ENCODE measurements at places on chromosomes 13 and 19.

DNA sequence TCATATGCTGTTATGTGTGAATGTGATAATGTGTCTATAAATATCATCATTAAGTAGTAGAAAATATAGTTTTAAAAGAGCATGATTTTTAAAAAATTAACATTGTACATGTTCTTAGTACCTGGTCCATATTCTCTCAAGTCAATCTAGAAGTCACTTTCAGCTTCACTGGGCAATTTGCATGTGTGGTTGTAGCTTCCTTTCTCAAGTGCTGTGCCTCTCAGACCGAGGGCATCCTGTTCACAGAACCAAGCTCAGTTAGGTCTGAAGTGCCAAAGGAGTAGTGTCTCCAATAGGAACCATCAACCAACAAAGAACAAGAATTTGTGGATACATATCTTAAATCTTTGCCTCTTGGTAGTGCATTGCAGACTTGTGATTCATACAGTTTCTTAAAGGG lies 541.8 kb upstream of the SLC10A2 start:
- DNase-seq = no peak

GRCh38 chr19:8163759-8164158 lies 14.4 kb upstream of the FBN3 start:
- no peak for DNase-seq

DNA sequence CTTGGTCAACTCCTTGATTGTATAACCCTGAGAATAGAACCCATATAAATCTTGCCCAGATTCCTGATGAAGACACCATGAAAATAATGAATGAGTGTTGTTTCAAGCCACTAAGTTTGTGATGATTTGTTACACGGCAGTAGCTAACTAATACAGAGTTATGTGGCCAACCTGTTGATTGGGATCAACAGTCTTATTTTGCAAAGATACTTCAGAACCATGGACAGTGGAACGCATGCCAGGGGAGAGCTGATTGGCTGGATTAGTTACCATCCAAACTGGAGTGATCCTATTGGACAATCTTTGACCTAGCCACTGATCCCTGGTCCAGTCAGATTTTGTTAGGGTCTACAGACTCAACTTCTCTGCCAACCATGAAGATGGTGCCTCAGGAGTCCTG lies 26.6 kb downstream of the CD70 start:
- DNase-seq = peak; percentile 63

DNA sequence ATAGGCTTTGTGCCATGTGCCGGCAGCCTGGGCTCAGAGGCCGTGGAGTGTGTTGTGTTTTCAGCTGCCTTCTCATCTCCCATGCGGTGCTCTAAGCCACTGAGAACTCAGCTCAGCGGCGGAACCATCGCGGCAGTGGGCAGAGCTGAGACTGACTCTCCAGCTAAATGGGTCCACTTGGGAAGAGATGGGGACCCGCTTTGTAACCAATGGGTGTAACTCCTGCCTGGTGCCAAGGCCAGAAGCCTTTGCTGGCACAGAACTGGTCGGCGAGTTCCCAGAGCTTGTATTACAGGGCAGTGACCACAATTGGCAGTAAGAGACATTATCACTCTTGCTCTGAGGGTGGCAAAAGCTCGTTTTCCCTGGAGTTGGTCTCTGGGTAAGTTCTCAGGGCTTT lies 183.0 kb downstream of the STK24 start:
- DNase-seq = no peak

DNA sequence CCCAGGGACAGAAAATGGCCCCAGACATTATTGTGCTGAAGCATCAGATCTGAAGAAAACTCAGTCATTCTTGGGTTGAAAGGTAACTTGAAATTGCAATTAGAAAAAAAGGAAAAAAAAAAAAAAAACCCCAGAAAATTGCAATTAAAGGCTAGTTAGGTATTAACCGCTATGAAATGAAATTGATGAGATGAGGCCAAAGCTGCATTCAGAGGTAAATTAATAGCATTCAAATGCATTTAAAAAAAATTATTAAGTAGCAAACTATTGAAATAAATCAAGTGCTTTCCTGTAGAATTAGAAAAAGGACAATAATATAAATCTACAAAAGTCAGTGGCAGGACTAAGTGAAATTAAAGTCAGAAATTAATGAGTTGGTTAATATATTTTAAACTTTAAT lies 6.4 kb downstream of the PGLS start:
- DNase-seq = no peak

DNA sequence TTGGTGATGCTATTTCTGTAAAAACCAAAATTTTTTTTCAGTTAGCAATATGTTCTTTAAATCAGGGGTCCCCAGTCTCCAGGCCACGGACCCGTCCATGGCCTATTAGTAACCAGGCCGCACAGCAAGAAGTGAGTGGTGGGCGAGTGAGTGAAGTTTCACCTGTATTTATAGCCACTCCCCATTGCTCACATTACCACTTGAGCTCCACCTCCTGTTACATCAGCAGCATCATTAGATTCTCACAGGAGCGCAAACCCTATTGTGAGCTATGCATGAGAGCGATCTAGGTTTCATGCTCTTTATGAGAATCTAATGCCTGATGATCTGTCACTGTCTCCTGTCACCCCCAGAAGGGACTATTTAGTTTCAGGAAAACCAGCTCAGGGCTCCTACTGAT lies 58.9 kb upstream of the SLC7A1 start:
- DNase-seq = no peak

GRCh38 chr13:37473035-37473434 lies 125.5 kb downstream of the POSTN start:
- no peak for DNase-seq

DNA sequence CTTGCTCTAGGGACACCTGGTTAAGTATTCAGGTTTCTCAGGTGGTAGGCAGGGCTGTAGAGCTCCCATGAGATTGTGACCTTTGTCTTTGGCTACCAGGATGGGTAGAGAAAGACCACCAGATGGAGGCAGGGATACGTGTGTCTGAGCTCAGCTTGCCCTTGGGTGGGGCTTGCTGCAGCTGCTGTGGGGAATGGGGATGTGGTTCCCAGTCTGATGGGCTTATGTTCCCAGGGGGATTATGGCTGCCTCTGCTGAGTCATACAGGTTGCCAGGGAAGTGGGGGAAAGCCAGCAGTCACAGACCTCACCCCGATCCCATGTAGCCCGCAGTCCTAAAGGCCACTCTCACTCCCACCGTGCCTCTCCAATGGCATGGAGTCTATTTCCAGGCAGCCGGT lies 659.9 kb upstream of the KLF12 start:
- DNase-seq = no peak

All from hematopoietic multipotent progenitor cell (in vitro differentiated cells).